ENCODE measurements at places on chromosomes 16 and 17.

DNA sequence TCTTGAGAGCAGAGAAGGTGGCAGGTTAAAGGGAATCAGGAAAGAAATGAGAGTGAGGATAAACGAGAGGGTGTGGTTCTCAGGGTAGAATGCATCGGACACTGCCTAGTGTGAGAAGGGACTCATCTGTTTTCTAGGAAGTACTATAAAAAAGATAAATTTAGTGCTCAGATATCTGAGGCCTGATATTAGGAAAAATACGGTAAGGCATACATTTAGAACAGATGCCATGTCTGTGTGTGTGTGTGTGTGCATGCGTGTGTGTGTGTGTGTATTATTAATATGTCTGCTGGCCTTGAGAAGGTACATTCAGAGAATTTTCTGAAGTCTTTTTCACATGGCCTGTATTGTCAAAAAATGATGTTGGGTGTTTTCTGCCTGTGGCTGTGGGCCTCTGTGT lies 414.8 kb downstream of the MAF start:
- no peak for DNase-seq

- no peak for DNase-seq
These were observed 26.8 kb downstream of the METTL16 start for GRCh38 chr17:2484876-2485275.

- DNase-seq, result no peak
These were observed 175.8 kb downstream of the C16orf95 start for GRCh38 chr16:87141402-87141801.

- DNase-seq, result no peak
These were observed 1.7 kb downstream of the AOC2 start for GRCh38 chr17:42845918-42846593.

DNA sequence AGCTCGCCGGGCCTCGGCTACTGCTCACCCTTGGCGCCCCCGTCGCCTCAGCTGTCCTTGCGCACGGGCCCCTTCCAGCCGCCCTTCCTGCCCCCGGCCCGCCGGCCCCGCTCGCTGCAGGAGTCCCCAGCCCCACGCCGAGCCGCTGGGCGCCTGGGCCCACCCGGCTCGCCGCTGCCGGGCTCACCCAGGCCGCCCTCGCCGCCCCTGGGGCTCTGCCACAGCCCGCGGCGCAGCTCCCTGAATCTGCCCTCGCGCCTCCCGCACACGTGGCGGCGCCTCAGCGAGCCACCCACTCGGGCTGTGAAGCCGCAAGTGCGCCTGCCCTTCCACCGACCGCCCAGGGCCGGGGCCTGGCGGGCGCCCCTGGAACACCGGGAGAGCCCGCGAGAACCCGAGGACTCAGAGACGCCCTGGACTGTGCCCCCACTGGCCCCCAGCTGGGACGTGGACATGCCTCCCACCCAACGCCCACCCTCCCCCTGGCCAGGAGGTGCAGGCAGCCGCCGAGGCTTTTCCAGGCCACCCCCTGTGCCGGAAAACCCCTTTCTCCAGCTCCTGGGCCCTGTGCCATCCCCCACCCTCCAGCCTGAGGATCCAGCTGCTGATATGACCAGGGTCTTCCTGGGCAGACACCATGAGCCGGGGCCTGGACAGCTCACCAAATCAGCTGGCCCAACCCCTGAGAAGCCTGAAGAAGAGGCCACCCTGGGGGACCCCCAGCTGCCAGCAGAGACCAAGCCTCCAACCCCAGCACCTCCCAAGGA lies 12.8 kb downstream of the MYO15A start:
- no peak for DNase-seq

- DNase-seq, result no peak
These were observed 28.4 kb upstream of the EMP2 start for GRCh38 chr16:10608687-10609401.

- no peak for DNase-seq
These were observed 9.9 kb downstream of the C16orf86 start for GRCh38 chr16:67676516-67676915.

DNA sequence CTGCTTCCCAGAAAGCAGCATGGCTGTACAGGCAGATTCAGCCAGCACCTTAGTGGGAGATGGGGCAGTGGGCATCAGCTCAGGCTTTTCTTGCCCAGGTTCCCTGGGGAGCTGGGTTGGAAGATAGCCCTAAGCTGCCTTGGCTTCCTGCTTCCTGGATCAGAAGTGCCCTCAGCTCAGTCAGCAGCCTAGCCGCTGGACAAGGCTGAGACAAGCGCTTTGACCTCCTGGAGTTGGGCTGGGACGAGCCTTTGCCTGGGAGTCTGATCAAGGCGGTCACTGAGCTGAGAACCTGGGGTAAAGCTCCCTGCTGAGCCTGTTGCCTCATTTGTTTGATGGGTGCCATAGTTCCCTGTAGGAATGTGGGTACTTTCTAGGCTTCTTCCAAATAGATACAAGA lies 190.0 kb downstream of the RAB11FIP4 start:
- DNase-seq, result peak; percentile 50

GRCh38 chr17:78623541-78623940 lies 46.3 kb upstream of the DNAH17 start:
- no peak for DNase-seq

- DNase-seq, result no peak
These were observed 640.4 kb downstream of the CDH11 start for GRCh38 chr16:64481497-64481896.

GRCh38 chr17:17509601-17510425 lies 13.6 kb upstream of the RASD1 start:
- no peak for DNase-seq

- no peak for DNase-seq
These were observed 35.0 kb upstream of the BCAR1 start for GRCh38 chr16:75286389-75286788.

GRCh38 chr17:2716649-2717048 lies 5.1 kb upstream of the CLUH start:
- DNase-seq, result no peak

GRCh38 chr17:17890773-17891759 lies 54.3 kb upstream of the SREBF1 start:
- peak; percentile 63 for DNase-seq

GRCh38 chr16:48059936-48060335 lies 95.9 kb downstream of the ABCC12 start:
- DNase-seq, result no peak

GRCh38 chr16:14576532-14576931 lies 53.5 kb downstream of the PARN start:
- no peak for DNase-seq

- DNase-seq, result no peak
These were observed 4.3 kb downstream of the CENPX start for GRCh38 chr17:82018152-82018988.

DNA sequence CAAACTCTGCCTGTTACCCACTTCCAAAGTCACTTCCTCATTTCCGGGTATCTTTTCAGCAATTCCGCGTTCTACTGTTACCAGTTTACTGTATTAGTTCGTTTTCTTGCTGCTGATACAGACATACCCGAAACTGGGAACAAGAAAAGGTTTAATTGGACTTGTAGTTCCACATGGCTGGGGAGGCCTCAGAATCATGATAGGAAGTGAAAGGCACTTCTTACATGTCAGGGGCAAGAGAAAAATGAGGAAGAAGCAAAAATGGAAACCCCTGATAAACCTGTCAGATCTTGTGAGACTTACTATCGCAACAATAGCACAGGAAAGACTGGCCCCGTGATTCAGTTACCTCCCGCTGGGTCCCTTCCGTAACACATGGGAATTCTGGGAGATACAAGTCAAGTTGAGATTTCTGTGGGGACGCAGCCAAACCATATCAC lies 30.9 kb downstream of the PAFAH1B1 start:
- DNase-seq, result no peak

- DNase-seq, result no peak
These were observed 119.5 kb downstream of the IRF8 start for GRCh38 chr16:86018487-86018886.

GRCh38 chr16:81499576-81500380 lies 55.2 kb downstream of the CMIP start:
- no peak for DNase-seq

- DNase-seq, result no peak
These were observed 171.7 kb downstream of the C16orf95 start for GRCh38 chr16:87145181-87146176.

- no peak for DNase-seq
These were observed 98.6 kb upstream of the PMFBP1 start for GRCh38 chr16:72270531-72270930.

DNA sequence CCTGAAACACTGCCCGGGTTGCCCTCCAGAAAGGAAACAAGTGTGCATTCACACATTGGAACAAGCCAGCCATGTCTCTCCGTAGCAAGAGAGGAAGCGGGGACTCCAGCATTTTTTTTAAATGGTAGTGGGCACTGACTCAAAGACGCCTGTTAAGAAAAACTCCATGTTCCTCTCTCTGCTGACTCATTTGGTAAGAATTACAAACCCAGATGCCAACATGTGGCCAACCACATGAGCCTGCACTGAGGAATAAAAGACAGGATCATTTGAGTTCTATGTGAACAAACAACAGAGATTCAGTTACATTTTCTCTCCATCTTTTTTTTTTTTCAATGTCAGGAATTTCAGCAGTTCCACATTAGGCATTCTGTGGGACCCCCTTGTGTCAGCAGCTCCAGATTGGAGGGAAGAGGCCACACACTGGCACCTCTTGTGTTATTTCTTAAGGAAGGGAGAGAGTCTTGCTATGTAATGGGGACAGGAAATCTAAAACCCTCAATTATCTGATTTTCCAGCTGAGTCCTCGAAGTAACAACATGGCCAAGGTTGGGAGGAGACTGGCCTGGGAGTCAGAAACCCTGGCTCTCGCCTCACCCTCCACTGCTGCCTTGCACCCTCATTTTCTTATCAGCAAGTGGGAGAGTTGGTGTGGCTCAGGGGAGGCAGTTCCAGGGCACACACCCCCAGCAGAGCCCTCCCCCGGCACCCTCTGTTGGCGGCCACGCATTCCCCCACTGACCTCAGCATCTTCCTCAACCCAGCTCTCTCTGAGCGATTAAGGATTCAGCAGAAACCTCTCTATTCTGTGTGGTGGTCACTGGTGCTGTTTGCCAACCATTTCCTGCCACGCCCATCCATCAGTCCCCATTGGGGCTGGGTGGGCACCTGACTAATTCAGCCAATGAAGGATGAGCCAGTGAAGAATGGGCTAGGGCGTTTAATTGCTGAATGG lies 173.0 kb downstream of the FOXL1 start:
- peak; percentile 20 for DNase-seq

- DNase-seq, result no peak
These were observed 36.7 kb upstream of the PIK3R6 start for GRCh38 chr17:8904201-8904600.

DNA sequence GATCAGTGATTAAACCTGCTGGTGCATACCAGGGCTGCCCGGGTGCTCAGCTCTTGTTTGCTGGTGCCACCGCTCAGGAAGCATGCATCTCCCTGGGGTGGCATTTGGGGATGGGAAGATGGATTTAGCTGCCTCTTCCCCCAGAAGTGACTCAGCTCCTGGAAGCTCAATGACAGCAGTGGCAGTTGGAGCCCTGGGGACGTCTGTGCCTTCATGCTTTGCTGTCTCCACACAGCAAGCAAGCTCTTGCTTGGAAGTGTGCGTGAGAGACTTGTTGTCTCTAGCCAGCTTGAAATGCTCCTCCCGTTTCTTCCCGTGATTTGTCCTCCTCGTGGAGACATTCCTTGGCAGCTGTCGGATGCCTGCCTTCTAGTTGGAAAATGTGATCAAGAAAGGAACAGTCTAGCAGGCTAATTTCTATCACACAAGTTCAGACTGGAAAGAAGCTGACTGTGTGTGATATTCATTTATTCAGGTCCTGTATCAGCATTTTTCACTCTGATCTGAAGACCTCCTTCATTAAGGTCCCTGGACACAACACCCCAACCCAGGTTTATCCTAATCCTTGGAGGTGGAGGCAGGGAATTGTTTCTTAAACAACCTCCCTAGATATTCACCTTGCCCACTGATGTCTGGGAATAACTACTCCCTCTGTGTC lies 73.0 kb downstream of the BMERB1 start:
- no peak for DNase-seq

- DNase-seq, result no peak
These were observed 6.5 kb downstream of the SLC5A11 start for GRCh38 chr16:24852281-24852721.

GRCh38 chr17:351875-352420 lies 659 bp downstream of the RPH3AL start:
- no peak for DNase-seq

- no peak for DNase-seq
These were observed 622 bp downstream of the GPRC5B start for GRCh38 chr16:19883966-19884485.

DNA sequence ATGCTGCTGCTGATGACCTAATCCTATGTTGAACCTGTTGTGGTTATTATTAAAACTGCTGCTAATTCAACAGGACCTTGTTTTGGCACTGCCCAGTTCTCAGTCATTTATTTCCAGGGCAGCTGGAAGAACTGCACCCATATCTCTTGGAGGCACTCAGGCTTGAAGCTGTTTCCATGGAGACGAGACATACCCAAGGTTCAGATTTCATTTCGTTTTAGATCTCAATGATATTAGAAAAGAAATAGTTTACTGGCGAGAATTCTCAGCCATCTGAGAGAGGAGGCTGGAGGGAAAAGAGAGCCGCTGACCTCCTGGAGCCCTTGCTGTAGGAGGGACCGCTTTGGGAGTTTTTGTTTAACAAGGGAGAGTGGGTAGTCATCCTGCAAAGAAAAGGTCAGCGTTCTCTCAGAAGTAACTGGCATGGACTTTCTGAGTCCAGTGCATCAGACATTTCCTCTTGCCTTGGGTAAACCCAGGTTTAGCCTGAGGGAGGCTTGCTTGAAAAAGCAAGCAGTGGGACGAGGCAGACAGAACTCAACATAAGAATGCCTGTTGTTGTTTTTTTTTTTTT lies 75.4 kb downstream of the YPEL2 start:
- DNase-seq, result peak; percentile 42

DNA sequence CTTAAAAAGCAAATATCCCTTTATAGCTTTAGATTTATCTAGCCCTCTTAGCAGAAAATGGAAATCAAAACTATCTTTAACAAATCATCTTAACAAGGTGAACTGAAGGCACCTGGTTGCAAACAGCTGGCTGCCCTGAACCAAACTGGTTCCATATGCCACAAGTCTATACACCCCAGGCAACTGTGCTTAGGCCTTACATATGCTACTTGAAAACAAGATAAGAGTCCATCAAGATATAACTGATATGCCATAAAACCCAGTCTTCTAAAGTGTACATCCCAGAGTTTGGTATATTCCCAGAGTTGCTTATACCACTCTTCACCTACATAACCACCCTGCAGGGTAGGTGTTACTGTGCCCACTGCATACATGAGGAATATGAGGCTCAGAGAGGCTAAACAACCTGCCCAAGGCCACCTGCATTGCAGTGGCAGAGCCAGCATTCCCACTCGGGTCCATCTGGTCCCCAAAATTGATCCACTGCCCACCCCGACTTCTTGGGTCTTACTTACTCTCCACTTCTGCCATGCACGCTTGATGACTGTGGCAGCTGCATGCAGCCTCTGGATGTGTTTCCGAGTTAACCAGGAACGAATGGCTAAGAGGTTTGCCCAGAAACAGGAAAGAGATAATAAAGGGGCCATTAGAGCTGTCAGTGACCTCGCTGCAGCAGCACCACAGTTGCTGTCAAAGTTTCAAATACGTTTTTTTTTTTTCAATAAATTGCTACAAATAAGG lies 12.2 kb downstream of the ZNHIT3 start:
- DNase-seq, result no peak
